ENCODE measurements at places on chromosomes 3 and 15. TPM values are rescaled to one million over a fixed set of nuclear protein-coding genes. Genes with fewer than 3 reads are reported as not detected.

The MUC13 gene
- not detected for total RNA-seq

The ZBED2 gene
- not detected for total RNA-seq

The WDR49 gene
- total RNA-seq = 0.20 TPM

The RAB6B gene
- total RNA-seq = 0.37 TPM

The ZPLD1 gene
- total RNA-seq = not detected

All from subcutaneous preadipocyte (primary cell).